Ammon's horn (tissue), 1 donor: ENCODE measurements at places on chromosomes 16 and 17.

GRCh38 chr17:78555746-78556401 lies 21.3 kb downstream of the DNAH17 start:
- no peak for DNase-seq

- DNase-seq: no peak
Measured at GRCh38 chr17:33786478-33786877, 468.6 kb upstream of the CCL2 start.

- DNase-seq: no peak
Measured at GRCh38 chr17:58671969-58672368, 19.9 kb downstream of the TEX14 start.

DNA sequence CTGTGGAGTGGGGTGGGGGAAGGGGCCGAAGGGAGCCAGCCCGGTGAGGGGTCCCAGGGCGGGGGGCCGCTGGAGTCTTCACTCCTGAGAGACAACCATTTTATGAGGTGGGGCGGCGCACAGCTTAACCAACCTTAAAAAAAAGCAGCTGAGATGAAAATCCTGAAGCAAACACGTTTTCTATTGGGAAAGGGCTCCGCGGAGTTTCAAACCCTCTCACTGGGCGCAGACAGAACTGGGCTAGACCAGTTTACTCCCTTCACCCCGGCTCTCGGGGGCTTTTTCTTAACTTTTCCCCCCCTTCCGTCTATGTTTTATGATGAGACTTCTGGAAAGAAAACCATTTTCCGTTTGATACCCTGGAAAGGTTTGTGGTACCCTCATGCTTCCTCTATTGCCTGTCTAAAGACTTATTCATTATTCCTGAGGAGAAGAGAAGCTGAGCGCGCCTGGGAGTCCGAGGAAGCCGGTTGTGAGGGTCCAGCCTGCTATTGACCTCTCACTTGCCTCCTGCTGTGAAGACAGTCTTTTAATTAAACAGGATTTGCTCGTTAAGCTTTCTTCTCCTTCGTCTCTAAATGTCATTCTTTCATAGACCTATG lies 482 bp upstream of the SSH2 start:
- peak; percentile 22 for DNase-seq

DNA sequence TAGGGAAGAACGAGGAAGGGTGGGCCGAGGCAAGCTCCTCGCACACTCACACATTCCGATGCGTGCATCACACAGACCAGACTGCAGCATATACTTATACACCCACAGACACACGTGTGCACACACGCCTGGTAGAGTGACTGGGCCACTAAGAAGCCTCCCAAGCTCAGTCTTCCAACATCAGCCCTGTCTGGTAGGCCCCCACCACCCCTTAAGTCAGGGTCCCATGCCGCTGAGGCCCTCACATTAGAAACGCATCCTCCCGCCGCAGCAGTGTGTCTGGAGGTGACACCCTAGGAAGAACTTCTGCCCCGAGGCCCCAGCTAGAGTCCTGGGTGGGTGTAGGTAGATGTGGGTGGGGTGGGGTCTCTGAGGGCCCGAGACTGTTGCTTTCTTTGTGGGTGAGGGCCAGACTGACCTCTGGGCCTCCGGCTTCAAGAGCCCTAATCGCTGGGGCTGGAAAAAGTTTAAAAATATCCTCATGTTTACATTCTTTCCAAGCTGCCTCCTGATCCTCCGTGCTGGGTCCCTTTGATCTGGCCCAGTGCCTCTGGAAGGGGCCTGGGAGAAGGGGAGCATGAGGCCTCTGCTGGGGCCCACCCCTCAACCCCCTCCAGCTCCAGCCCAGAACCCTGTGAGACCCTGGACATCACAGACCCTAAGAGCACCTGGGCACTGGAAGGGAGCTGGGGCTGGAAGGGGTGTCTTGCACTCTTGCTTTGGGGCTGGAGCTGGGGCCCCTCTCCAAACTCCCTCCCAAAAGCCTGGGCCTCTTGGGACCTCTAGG lies 13.6 kb downstream of the CDH16 start:
- no peak for DNase-seq

GRCh38 chr17:66900126-66901010 lies 64.1 kb upstream of the CACNG4 start:
- DNase-seq: no peak

- no peak for DNase-seq
Measured at GRCh38 chr17:45201457-45201856, 20.2 kb upstream of the FMNL1 start.
